ENCODE measurements at places on chromosomes 13 and 19. TPM values are rescaled to one million over a fixed set of nuclear protein-coding genes. Genes with fewer than 3 reads are reported as not detected.

GRCh38 chr13:42549552-42549936 lies 24.4 kb upstream of the TNFSF11 start:
- DNase-seq = no peak

FGF21 gene
- not detected for total RNA-seq

IL12RB1 gene
- 0.53 TPM for total RNA-seq

GRCh38 chr19:10566658-10567410 lies 1.0 kb upstream of the KRI1 start:
- peak; percentile 38 for DNase-seq

- peak; percentile 12 for DNase-seq
Measured at GRCh38 chr13:110254751-110255553, 52.0 kb downstream of the COL4A1 start.

DNA sequence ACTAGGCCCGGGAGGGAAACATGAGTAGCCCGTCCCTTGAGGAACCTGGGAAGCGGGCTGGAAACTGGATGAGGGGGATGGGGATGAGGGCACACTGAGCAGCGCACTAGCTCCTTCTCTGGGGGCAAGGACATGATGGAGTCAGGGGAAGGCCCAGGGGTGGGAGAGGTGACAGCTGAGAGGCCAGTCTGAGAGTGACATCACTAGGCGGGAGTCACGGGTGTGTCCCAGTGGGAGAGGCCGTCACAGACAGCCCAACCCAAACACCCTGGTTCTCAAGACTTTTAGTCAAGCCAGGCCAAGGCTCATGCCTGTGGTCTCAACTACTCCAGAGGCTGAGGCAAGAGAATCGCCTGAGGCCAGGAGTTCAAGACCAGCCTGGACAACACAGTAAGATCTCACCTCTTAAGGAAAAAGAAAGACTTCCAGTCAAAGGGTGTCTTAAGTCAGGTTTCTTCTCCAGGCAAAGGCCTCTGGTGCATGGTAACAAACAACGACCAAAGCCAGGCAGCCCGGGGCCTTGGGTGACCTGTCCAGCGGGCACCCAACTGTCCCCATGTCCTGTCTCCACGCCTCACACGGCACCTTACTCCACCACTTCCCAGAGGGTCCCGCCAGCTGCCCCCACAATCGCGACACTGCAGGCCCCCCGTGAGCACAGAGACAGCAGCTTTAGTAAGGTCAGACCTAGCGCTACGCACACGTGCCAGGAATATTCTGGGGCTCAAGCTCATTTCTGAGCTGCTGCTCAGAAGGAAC lies 25.5 kb upstream of the TIMM44 start:
- no peak for DNase-seq

ZNF576 gene
- total RNA-seq = 27.1 TPM

- no peak for DNase-seq
Measured at GRCh38 chr13:112994084-112994780, 25.2 kb downstream of the MCF2L start.

CHST8 gene
- not detected for total RNA-seq

FBN3 gene
- 0.05 TPM for total RNA-seq

FARP1 gene
- 53.5 TPM for total RNA-seq

DNA sequence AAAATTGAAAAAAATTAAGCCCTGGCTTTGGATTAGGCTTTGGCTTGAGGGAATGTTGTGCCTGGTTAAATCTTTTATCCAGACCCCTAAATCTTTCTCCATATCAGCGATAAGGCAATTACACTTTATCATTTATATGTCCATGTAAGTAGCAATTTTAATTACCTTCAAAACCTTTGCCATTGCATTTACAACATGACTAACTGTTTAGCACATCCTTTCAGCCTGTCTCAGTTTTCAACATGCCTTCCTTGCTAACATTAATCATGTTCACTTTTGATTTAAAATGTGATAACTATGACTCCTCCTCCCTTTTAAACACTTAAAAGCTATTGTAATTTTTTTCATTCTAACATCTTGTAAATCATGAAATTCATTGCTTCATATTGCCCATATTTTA lies 583.7 kb downstream of the SLITRK1 start:
- no peak for DNase-seq

KLK12 gene
- 0.64 TPM for total RNA-seq

- DNase-seq = no peak
Measured at GRCh38 chr19:27925202-27925601, 1287.7 kb downstream of the UQCRFS1 start.

- no peak for DNase-seq
Measured at GRCh38 chr13:104895521-104895920, 1639.9 kb downstream of the EFNB2 start.

DNA sequence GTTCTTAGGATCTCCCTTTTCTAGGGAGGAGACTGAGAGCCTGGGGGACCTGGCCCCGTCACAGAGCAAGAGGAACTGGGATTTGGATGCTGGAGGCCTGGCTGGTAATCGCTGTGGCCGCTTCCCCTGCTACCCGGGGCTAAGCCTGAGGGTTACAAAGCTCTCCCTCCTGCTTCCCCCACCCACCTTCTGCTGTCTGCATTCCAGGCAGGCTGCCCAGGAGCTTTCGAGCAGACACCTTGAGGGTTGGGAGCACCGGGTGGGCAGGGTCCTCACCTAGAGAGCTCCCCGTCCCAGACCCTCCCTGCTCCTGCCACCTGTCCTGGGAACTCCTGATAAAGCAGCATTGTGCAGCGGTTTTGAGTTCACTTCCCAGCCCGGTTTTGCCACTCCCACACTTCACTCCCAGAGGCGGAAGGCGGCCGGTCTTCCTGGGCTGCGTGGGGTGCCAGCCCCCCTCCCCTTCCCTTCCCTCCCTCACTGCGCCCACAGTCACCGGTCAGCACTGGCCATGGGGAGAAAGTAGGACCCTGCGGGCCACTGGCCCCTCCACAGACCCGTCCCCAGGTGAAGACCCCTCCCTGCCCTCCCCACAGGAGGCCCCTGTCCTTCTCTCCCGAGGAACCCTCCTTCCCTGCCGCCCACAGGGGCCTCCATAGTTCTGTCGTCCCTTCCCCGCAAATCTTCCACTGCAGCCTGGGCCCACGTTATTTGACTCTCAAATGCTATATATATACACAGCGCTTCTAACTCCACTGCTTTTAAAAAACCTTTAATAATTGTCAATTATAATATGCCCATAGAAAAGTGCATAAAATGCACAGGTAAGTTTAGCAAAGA lies 8.1 kb downstream of the PAK4 start:
- DNase-seq = peak; percentile 59

CLEC4M gene
- total RNA-seq = not detected

DNA sequence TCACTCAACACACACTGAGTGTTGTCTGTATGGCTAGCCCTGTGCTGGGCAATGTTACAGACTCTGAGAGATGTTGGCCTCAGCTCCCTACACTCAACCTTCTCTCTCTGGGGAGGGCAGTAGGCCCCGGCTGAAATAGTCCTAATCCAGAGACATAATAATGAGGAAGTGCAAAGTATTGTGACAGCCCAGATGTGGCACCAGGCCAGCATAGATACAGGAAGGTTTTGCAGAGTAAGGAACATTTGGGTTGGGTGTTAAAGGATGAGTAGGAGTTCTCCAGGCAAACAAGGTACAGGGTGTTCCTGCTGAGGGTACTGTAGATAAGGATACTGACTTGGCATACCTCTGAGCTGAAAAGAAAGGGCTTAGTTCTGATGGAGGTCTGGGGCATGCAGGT lies 2.4 kb downstream of the LIN7B start:
- DNase-seq = peak; percentile 42

DNA sequence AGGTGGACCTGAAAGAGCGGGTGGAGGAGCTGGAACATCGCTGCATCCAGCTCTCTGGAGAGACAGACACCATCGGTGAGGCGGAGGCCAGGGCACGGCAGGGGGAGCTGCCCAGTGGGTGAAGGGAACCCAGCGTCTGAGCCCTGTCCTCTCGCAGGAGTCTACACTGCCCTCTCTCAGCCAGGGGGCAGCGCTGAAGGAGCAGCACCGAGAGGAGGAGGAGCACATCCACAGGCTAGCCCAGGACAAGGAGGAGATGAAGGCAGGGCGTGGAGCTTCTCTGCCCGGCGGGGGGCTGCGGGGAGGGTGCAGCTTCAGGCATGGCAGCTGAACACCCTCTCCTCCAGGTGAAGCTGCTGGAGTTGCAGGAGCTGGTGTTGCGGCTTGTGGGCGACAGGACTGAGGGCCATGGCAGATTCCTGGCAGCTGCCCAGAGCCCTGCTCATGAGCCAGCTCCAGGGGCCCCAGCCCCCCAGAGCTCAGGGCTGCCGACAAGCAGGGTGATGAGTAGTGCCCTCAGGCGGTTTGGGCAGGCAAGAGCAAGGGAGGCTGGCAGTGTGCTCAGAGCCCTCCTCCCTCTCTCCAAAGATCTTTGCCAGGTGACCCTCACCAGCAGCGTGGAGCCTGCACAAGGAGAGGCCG lies 31.4 kb upstream of the ZNF492 start:
- DNase-seq = no peak

HAUS8 gene
- 29.8 TPM for total RNA-seq
